Osteocyte (in vitro differentiated cells): ENCODE measurements at places on chromosomes 13 and 19.

DNA sequence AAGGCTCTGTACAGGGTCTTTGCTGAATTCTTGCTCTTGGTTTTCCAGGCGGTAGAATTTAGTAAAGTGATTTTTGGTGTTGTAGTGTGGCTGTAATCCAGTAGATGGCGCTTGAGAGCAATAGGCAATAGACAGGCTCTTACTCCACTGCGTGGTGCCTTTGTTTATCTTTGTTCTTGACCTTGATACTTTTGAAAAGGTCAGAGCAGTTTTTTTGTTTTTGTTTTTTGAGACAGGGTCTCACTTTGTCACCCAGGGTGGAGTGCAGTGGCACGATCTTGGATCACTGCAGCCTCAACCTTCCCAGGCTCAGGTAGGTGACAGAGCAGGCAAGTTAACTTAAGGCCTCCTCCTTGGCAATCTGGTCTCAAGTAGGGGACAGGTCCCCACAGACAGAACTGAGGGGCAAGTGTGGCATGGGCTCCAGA is 12.2 kb upstream of the LILRA5 start:
- H3K36me3 ChIP-seq: no peaks in the 10 kb centered on the region
- DNase-seq: no peak

DNA sequence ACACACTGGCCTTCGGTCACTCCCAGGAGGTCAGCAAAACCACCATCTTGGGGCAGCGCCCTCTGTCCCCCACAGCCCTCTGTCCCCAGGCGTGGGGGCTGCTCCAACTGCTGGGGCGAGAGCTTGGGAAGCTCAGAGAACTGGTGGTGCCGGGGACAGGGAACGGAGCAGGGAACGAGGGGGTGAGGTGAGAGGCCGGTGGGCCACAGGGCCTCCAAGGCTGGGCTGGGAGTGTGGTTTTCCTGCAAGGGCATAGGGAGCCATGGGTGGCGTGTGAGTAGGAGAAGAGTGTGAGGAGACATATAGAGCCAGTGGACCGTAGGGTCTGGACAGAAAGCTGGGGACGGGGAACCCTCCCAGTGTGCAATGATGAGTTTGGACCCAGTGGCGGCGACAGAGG is 34.1 kb downstream of the F2RL3 start:
- peaks cover 44% of the 10 kb centered on the region for H3K36me3 ChIP-seq
- H3K27ac ChIP-seq: no peak overlapping the region
- no peak for DNase-seq
- H3K4me1 ChIP-seq: no peaks in the 10 kb centered on the region

GRCh38 chr19:38894968-38895367 is 4.5 kb downstream of the SIRT2 start:
- no peaks in the 10 kb centered on the region for H3K27me3 ChIP-seq
- peaks cover 15% of the 10 kb centered on the region for H3K4me1 ChIP-seq
- H3K36me3 ChIP-seq: peaks cover 6% of the 10 kb centered on the region
- H3K27ac ChIP-seq: no peak overlapping the region
- no peak for DNase-seq

GRCh38 chr19:13069415-13070359 is 33.0 kb downstream of the LYL1 start:
- H3K36me3 ChIP-seq: peaks cover 6% of the 10 kb centered on the region

DNA sequence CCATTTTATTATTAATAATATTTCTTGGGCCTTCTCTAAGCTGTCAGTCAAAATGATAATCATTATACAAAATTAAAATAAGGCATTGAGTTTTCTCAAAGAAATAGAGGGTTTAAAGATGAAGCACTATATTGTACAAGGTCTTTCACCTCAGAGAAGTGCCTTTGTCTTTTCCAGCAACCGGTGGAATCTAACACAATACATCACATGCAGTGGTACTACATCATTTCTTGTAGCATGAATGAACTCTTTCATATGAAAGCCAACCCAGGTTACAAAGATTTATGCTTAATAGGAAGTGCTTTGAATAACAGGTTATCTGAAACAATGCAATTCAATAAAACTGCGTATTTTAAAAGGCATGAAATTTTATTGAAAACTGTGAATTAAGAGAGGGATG is 1620.8 kb downstream of the PCDH9 start:
- H3K4me3 ChIP-seq: no peak overlapping the region
- H3K36me3 ChIP-seq: no peaks in the 10 kb centered on the region
- no peak for DNase-seq
- H3K27me3 ChIP-seq: no peaks in the 10 kb centered on the region
- H3K4me1 ChIP-seq: peaks cover 5% of the 10 kb centered on the region
- no peak overlapping the region for H3K27ac ChIP-seq

GRCh38 chr13:101492251-101492910 is 39.9 kb downstream of the ITGBL1 start:
- no peak for DNase-seq
- H3K27ac ChIP-seq: peak overlapping the region; percentile 67
- H3K27me3 ChIP-seq: no peaks in the 10 kb centered on the region
- H3K36me3 ChIP-seq: peaks cover 60% of the 10 kb centered on the region
- H3K4me3 ChIP-seq: no peak overlapping the region

DNA sequence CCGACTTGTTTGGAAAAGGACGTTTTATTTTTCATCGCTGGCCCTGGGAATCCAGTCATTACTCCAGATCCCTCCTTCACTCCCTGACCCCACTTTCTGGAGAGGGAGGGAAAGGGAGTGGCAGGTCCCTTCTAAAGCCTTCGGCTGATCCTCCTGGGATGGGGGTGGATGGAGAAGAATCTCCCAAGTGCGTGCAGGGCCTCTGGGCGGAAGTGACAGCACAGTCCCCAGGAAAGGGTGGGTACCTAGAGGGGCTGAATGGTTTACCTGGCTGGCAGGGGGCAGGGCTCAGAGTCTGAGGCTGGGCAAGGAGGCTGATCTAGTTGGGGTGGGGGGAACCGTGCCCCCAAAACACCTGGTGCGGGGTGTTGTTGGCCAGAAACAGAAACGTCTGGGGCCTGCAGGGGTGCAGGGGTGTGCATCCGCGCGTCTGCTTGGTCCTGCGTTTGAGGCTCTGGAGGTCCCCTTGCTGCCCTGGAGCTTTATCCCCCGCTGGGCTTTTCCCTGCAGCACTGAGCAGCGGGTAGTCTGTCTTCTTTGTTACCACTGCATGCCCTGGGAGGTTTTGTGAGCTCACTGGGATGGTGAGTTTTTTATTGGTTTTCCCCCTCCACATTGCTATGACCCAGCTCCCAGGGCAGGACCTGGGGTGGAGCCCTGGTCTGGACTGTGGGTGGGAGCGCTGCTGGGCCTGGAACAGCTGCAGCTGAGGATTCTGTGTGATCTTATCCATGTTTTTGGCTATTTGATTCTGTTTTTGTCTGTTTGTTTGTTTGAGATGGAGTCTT is 3.0 kb upstream of the ZNF628 start:
- H3K4me3 ChIP-seq: no peak overlapping the region
- H3K27me3 ChIP-seq: no peaks in the 10 kb centered on the region
- peak overlapping the region; percentile 31 for H3K27ac ChIP-seq
- H3K4me1 ChIP-seq: peaks cover 35% of the 10 kb centered on the region
- no peaks in the 10 kb centered on the region for H3K36me3 ChIP-seq

DNA sequence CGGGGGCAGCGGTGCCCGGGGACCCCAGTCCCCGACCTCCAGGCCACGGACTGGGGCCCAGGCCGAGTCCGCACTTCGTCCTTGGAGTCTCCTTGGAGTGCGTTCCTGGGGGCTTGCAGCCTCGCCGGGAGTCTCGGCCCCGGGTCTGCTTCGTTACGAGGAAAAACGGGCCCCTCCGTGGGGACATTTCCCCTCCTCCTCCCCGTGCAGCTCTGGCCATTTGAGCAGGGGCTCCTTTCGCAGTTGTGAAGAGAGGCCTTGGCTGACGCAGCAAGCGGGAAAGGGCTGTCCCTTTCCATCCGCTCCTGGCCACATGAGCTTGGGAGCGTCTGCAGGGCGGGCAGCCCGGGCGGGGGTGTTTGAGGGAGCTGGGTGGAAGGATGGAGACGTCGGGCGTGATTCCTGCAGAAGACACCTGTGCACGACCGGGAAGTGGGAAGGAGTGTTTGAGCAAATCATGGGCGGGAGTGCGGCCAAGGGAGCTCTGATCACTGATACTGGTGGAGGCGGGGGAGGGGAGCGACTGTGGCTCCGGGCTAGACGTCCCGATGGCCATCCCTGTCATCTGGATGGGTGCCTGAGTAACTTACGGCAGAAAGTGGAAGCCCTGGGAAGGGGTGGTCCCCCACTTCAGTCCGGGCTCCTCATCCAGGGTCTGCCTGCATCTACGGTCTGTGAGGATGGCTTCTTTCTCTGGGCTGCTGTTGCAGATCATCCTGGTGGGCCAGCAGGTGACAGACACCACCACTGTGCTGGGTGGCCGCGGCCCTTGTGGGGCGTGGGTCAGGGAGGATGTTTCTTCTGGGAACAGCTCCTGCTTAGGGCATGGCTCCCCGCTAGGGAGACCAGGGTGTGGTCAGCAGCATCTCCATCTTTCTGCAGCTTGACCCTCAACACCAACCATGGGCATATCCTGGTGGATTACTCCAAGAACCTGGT is 736 bp downstream of the GPI start:
- H3K4me3 ChIP-seq: peak overlapping the region; percentile 97
- DNase-seq: no peak
- peaks cover 20% of the 10 kb centered on the region for H3K4me1 ChIP-seq
- H3K27me3 ChIP-seq: no peaks in the 10 kb centered on the region
- H3K36me3 ChIP-seq: peaks cover 17% of the 10 kb centered on the region
- H3K27ac ChIP-seq: peak overlapping the region; percentile 47

DNA sequence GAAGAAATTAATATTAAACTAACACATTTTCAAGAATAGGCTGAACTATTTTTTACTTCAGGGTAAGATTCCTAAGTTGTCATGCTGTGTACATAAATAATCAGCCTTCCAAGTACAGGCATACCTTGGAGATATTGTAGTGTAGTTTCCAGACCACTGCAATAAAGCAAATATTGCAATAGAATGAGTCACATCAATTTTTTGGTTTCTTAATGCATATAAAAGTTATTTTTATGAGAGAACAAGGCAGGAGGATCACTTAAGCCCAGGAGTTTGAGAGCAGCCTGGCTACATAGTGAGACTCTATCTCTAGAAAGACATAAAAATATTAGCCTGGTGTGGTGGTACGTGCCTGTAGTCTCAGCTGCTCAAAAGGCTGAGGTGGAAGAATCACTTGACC is 511.5 kb downstream of the UQCRFS1 start:
- H3K27me3 ChIP-seq: no peaks in the 10 kb centered on the region
- H3K4me1 ChIP-seq: peaks cover 59% of the 10 kb centered on the region
- no peak for DNase-seq
- peak overlapping the region; percentile 84 for H3K27ac ChIP-seq
- no peaks in the 10 kb centered on the region for H3K36me3 ChIP-seq

DNA sequence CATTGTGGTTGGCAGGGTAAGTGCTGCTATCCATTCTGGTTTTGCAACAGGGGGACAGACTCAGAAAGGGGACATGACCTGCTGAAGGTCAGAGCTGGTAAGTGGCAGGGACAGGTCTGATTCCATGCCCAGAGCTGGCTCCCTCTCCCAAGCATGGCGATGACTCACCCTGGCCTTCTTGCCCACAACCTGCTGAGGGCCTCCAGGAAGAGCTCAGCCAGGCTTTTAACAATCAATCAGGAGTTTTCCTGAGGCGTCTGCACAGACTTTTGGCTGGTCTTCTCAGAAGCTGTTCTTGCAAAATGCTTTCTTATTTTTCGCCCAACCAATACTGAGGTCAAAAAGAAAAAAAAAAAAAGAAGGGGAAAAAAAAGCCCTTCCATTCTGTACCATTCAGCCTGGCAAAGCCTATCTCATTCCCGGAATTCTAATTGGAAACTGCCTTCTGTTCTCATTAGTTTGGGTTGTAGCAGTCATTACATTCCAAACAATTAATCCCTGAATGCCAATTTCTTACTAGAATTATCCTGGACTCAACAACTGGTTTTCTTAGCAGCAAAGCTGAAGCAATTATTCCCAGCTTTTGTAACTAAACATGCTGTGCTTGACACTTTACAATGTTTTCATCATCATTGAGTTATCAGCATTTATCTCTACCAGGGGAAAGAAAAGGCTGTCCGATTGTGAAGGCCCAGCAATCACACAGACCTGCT is 17.7 kb downstream of the SIAH3 start:
- H3K36me3 ChIP-seq: no peaks in the 10 kb centered on the region

- no peak overlapping the region for H3K27ac ChIP-seq
- peaks cover 6% of the 10 kb centered on the region for H3K36me3 ChIP-seq
- DNase-seq: no peak
- H3K4me1 ChIP-seq: peaks cover 14% of the 10 kb centered on the region
Observed at GRCh38 chr19:54433697-54434096, 15.3 kb upstream of the LENG8 start.

DNA sequence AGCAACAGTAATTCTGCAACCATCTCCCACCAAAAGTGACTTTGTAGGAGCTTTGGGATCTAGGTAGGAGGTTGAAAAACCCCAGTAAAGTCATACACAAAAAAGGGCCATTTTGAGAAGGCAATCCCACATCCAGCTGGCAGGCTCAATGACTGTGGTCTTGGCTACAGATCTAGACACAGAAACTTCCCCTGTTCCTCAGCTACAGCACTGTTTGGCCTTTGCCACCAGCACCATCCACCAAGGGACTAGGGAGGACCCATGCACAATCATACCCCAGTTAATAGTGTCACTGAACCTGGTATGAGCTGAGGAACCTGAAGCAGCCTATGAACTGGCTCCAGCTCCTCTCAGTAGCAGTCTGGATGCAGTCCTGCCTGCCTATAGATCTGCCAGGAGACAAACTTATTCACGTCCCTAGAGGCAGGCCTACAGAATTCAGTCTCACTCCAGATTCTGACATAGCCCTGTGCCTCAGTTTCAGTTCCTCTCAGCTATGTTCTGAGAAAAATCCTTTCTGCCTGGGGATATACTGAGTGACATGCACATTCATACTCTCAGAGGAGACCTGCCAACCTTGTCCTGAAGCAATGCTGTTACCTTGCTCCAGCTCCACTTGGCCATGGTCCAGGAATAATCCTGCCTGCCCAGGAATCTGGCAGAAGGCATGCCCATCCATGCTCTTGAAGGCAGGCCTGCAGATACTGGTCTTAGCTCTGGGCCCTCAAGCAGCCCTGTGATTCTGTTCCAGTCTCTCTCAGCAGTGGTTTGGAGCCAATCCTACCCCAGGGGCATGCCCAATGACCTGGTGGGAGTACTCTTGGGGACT is 2048.3 kb upstream of the PCDH20 start:
- H3K27ac ChIP-seq: no peak overlapping the region
- H3K4me3 ChIP-seq: no peak overlapping the region
- no peaks in the 10 kb centered on the region for H3K27me3 ChIP-seq
- no peak for DNase-seq
- peaks cover 6% of the 10 kb centered on the region for H3K36me3 ChIP-seq

GRCh38 chr13:97567510-97568243 is 133.7 kb downstream of the RAP2A start:
- no peak for DNase-seq
- H3K36me3 ChIP-seq: no peaks in the 10 kb centered on the region
- H3K4me3 ChIP-seq: no peak overlapping the region
- peaks cover 17% of the 10 kb centered on the region for H3K27me3 ChIP-seq
- no peaks in the 10 kb centered on the region for H3K4me1 ChIP-seq
- no peak overlapping the region for H3K27ac ChIP-seq
